ENCODE measurements at places on chromosomes 12 and 14.
A peak's percentile ranks its signal among the peaks of the same experiment; 100 is the strongest.

DNA sequence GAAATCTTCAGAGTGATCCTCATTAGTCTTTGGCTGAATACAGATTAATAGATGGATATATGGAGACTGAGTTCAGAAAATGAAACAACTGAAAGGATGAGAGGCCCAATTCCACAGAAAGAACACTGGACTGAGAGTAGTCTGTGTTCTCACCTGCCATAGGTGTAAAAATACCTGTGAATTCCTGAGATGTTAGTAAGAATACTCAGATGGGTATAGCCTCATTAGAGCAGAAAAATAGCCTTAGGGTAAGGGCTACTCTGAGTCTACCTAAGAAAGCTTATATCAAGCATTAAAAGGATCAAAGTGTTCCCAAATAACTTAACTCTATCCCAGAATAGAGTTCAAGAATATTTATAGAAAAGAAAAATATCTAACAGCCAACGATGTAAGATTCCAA is 1510.3 kb upstream of the SEL1L start:
- DNase-seq = no peak

- DNase-seq = no peak
These were observed 52.9 kb downstream of the GXYLT1 start for GRCh38 chr12:42091769-42092168.

DNA sequence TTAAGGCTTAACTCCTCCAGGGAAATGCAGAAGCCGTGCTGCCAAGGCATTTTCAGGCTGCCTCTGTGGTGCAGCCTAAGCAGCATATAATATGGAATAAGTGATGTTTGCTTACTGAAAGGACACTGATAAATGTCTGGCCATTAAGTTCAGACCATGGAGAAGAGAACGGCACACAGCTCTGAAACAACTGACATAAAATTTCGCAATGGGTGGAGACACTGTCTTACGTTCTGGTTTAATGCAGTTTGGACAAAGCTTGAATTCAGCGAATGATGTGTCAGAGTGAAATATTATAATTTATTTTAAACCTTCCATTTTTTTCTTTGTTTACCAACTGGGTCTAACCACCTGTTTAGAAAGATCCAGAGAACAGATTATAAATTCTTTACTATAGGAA is 27.2 kb upstream of the NRXN3 start:
- no peak for DNase-seq

- peak; percentile 32 for DNase-seq
These were observed 7.1 kb upstream of the SMUG1 start for GRCh38 chr12:54195737-54196347.

DNA sequence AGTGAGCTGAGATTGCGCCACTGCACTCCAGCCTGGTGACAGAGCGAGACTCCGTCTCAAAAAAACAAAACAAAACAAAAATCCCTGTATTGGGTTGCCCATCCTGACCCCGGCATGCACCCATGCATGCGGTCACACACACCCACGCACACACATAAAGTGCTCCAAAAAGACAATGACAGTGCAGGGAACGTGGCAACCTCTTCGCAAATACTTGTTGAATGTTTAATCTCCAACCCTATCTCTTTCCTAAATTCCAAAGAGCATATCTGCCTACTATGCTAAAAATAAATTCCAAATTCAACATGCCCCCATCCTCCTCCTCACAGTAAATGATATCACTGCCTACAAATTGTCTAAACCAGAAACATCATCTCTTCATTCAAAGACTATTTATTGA is 13.5 kb downstream of the SLC7A7 start:
- no peak for DNase-seq

GRCh38 chr14:36662258-36662542 is 540 bp downstream of the PAX9 start:
- DNase-seq = no peak

GRCh38 chr12:114995891-114996290 is 311.9 kb upstream of the TBX3 start:
- DNase-seq = no peak

DNA sequence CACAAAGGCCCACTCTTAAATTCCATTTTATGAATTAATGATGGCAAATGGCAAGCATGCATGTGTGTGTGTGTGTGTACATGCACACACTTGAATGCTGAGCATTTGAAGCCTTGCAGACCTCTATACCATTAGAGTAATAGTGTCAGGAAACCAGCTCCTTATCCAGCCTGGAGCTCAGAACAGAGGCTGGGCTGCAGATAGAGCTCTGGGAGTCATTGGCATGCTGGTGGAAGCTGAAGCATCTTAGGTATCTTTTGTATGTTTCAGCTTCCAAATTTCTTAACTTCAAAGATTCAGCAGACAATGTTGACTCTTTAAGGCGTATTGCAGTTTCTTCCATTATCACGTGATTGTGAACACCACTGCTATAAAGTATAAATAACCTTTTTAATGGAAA is 192.9 kb upstream of the ARHGAP5 start:
- DNase-seq = peak; percentile 12

DNA sequence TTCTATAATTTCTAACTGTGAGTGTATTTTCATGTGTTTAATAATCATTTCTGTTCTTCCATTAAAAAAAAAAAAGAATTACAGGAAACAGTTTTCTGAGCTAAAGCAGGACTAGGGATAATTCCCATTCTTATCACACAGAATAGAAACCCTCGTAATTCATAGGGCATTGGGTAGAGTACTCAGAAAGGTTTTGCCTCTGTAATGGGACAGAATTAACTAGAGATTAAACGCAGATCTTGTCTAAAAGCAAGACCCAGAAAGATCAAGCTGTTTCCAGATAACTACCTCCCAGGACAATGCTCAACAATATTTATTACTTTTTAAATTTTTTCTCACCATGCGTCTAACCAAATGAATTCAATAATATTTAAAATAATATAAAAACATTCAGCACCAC is 10.2 kb downstream of the GSKIP start:
- no peak for DNase-seq

- no peak for DNase-seq
These were observed 54.9 kb downstream of the TRMT5 start for GRCh38 chr14:60926002-60926401.

DNA sequence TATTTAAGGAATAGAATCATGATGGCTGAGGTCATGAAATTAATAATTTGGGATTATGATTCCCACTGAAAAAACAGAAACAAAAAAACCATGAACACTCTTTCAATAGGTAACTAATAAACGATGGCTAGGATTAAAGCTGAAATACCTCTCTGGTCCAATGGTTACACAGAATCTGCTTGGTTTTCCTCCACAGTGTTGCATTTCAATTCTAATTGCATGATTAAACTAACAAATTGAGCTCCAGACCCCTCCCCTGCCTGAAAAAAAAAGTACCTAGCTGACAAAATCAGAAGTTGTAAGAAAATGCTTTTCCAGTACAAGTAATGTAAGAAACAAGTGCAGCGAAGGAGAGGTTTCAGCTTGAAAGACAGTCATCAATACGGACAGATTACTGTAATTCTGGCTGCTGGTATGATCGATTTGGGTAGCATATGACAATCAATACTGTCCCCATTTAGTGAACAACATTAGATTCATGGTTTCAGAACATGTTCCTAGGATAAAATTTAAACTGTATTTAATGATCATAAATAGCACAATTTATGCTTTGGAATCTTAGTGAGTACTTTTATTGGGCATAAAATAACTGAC is 32.0 kb downstream of the INSM2 start:
- DNase-seq = no peak

GRCh38 chr12:125324861-125325490 is 259.7 kb downstream of the AACS start:
- DNase-seq = no peak

GRCh38 chr12:18057051-18057450 is 32.9 kb downstream of the RERGL start:
- DNase-seq = no peak

GRCh38 chr12:109296431-109296830 is 12.7 kb downstream of the FOXN4 start:
- no peak for DNase-seq

- peak; percentile 5 for DNase-seq
These were observed 44.4 kb downstream of the PRKCH start for GRCh38 chr14:61365667-61366212.

DNA sequence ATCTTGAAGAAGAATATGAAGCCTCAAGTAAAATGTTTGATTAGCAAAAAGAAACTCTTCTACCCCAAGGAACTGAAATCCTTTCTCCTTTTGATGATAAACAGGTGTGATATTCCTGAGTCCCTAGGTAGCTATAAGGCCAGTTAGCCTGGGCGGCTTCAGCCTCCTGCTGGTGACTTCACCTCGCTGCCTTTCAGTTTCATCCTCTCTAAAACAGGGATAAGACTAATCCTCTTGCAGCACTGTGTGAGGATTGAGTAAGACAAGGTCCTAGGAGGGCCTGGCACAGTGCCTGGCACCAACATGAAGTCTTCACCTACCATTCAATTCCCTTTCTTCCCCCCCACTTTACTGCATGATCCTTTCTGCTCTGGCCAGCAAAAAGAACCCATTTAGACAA is 42.1 kb downstream of the CIT start:
- DNase-seq = no peak

- DNase-seq = no peak
These were observed 20.3 kb downstream of the LRRC74A start for GRCh38 chr14:76846331-76847047.

DNA sequence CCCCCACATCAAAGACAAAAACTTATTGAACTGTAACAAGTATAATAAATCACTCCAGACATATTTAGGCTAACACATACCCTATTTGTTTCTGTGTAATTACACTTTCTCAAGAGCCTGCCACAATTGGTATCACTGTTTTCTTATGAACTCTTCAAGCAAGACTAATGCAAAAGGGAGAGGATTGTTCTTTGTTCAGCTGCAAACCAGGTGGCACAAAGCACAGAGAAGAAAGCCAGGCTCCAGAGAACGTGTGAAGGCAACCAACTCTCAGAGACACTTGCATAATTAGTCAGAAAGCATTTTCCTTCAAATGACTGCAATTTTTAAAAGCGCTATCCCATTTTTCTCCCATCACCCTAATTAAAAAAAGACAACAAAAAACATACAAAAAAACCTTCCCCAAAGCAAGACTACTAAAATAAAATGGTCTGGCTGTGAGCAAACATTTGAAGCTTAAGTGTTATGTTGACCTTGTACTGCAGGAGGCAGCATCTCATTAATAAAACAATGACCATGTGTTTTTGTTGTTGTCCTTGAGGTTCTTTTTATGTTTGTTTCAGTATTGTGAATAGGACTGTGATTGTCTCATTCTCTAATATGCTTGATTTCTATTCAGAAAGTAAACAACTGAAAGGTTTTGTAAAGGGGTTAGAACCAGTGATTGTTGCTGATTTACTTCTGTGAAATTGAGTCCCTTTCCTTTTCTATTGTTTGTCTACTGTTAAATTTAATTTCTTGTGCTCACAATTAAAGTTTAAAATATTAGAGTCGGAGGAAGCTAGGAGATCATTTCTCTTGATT is 452.7 kb upstream of the PDE3A start:
- peak; percentile 77 for DNase-seq

- no peak for DNase-seq
These were observed 330.3 kb downstream of the TMTC2 start for GRCh38 chr12:83016991-83017390.

DNA sequence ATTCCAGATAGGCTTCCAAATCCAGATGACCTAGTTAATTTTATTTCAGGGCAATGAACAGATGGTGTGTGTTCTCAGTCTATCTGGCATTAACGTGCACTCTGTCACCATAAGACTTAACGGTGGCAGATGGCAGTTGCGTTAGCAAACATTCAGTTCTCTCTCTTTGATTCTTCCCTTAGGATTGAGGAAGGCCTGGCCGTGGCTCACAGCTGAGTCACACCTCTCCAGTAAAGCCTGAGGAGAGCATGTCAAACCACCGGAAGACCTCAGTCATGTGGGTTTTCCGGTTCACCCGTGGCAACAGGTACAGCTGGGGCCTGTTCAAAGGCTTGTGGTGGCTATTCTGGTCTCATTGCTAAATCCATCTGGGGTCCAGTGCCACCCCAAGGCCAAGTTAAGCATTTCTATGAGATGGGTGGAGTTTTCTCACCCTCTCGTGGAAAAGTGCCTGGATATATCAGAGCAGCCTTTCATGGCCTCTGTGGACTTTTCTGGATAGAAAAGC is 545.1 kb upstream of the ATP2B1 start:
- DNase-seq = peak; percentile 49

DNA sequence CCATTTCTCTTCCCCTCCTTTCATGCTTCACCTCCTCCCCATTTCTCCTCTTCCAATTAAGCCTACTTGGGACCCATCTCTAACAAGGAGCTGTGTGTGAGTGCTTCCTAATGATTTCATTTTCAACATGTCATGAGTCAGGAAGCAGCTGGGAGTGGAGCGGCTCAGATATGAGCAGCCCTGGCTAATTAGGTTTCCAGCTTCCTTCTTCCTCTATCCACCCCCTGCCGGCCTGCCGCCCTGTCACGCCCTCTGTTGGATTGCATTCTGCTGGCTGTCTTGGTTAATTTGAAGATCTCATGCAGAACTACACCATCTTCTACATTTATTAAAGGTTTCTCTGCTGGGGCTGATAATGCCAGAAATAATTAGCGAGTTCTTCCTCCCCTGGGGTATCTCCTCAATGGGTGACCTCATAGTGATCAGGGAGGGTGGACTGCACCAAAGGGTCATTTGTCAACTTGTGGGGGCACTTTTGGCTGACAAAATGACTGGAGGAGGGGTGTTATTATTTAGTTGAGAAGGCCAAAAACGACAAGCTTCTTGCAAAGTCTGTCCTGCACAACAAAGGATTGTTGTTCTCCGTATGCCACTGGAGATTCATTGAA is 300.9 kb upstream of the SRRM4 start:
- DNase-seq = no peak
